ENCODE measurements at places on chromosomes 11 and 22.

DNA sequence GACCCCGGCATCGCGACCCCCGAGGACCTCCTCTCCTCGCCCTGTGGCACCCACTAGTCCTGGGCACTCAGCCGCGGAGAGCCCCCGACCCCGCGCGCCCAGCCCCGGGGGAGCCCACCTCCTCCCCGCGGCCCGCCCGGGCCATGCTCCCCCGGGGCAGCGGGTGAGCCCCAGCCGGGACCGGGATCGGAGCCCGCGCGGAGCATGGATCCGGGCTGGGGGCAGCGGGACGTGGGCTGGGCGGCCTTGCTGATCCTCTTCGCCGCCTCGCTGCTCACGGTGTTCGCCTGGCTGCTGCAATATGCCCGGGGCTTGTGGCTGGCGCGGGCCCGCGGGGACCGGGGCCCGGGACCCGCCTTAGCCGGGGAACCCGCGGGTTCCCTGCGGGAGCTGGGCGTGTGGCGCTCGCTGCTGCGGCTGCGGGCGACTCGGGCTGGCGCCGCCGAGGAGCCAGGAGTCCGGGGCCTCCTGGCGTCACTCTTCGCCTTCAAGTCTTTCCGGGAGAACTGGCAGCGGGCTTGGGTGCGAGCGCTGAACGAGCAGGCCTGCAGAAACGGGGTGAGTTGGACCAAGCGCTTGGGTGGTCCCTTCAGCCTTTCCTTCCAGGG is 498 bp downstream of the C2CD2L start:
- no peak for DNase-seq

GRCh38 chr11:129701706-129702105 is 113.9 kb upstream of the TMEM45B start:
- no peak for DNase-seq

DNA sequence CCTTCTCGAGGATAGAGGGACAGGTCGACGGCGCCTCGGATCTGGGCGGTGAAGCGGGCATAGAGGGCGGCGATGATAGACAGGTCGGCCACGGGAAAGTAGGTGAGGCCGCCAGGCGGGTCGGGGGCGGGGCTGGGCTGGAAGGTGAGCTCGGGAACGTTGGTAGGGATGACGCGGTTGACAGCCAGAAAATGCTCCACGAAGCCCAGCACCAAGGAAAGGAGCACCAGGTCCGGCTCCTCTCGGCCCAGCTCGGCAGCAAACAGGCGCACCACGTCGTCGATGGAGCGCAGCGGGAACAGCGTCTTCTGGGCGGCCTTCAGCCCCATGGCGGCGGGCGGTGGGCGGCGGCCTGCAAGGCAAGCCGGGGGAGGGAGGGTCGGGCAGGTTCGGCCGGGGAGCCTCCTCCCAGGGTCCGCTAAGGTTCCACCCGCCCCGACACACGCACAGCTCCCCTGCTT is 540 bp downstream of the MEN1 start:
- no peak for DNase-seq

- no peak for DNase-seq
Observed at GRCh38 chr11:64090806-64091516, 55.2 kb downstream of the FLRT1 start.

DNA sequence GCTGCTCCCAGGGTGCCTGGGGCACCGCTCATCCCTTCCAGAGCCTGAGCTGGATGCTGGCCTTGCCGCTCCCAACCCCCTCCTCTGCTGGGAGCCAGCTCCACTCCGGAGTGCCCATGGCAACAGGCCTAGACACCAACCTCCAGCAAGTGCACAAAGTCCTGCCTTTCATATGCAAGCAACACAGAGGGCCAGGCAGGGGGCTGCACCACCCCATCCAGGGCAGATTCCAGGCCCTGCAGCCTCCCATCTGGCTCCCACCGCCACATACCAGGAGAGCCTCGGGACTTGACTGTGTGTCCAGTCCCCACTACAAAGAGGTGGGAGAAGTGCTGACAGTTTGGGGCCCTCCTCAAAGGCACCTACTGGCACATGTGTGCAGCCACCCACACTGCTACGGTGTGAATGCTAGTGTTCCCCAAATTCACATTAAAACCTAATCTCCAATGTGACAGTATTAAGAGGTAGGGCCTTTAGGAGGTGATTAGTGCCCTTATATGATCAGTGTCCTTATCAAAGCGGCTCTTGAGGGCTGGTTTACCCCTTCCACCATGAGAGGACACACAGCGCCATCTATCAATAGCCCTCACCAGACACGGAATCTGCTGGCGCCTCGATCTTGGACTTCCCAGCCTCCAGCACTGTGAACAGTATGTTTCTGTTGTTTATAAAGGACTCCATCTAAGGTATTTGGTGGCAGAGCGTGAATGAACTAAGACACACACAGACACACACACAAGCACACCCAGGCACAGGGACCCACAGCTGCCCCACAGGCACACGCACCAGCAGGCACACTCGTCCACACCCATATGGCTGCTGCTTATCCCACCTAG is 16.2 kb downstream of the ARVCF start:
- no peak for DNase-seq

GRCh38 chr11:65180877-65181568 is 705 bp upstream of the CAPN1 start:
- DNase-seq: peak; percentile 16

DNA sequence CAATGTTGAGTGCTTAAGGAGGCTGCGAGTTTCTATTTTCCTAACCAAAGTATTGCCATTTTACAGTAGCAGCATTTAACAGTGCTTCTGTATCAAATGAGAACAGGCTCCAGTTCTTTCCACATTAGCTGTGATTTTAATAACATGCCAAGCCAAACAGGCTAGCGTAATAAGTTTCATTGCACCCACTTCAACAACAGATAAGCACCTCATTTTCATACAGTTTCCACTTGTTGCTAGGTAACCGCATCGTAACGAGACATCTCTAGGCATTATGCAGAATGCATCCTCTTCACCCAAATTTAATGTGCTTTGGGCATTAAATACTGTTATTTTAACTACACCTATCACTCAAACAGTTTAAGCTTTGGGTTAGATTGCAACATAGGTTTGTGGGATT is 79.0 kb downstream of the CADM1 start:
- no peak for DNase-seq

- DNase-seq: no peak
Observed at GRCh38 chr11:14583252-14584034, 60.2 kb upstream of the PDE3B start.

DNA sequence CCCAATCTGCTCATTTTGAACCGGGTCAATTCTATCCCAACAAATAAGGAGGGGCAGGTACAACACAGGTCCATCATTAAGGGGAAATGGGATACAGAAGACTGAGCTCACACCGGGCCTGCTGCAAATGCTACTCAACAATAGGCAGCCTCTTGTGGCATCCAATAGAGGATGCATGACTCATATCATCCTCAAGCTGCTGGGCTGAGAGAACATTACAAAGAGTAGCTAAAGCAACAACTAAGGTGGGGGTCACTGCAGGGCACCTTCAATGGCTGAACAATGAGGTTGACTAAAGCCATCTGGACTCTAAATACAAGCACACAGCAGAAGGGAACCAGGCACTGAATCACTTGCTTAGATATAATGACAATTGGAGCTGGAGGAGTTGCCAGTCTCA is 130.1 kb upstream of the SYN3 start:
- DNase-seq: no peak

- DNase-seq: no peak
Observed at GRCh38 chr22:49827271-49827852, 311 bp downstream of the BRD1 start.

DNA sequence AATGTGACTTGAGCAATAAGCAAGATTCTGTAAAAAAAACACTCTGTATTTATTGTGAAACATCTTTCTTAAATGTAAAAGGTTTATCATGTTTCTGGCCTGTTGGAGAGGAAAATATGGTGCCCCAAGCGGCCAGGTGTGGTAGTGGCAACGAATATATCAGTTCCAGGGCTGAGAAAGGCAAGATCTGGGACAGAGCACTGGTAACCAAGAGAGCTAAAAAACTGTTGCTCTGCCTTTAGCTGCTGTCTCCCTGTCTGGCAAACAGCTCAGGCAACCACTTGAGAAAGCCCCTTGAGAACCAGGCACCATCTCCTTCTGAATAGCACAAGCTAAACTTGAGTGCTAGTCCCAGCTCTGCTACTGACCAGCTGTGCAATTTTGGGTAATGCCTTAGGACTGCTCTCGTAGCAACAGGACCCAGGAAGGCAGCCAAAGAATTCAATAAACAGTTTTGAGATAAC is 129.9 kb downstream of the KCNC1 start:
- DNase-seq: no peak

DNA sequence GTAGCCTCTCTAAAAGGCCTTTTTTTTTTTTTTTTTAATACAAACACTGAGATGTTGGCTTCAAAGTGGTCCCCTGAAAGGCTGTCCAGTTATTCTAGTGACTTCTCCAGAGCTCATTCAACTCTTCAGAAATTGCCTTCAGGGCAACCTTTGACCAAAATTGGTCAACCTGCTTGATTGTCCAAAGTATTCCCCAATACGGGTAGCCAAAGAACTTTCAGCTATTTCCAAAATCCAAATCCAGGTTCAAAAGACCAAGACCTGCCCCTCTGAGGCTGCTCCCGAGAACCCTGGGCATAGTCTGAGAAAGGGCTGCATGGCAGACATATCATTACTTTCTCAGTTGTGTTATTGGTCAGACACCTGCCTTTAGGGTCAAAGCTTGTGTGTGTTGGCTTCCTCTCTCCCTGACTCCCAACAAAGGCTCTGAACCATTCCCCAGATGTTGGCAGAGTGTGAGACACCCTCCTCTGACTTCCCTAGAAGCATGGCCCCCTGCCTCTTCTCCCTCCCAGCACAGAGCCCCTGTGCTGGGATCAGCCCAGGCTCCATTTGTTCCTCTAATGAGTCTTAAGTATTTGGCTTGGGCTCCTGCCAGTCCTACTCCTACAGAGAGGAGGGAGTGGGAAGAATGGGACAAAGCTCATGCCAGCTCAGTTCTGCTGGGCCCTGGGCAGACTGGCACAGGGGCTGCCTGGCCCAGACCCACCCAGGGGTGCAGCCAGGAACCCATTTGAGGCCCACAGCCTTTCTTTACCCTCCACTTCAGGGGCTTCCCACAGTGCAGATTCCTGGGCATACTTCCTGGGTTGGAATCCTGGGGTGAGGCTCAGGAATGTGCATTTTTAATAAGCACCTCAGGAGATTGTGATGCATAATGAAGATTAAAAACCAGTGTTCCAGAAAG is 30.3 kb downstream of the TNKS1BP1 start:
- no peak for DNase-seq

GRCh38 chr11:1732418-1733008 is 17.9 kb downstream of the IFITM10 start:
- DNase-seq: no peak

- no peak for DNase-seq
Observed at GRCh38 chr11:36098087-36098486, 154.2 kb downstream of the LDLRAD3 start.

GRCh38 chr11:69828971-69829344 is 9.7 kb upstream of the FGF3 start:
- no peak for DNase-seq

- no peak for DNase-seq
Observed at GRCh38 chr11:15714641-15715399, 600.1 kb downstream of the INSC start.

- no peak for DNase-seq
Observed at GRCh38 chr22:31170971-31171370, 11.0 kb downstream of the RNF185 start.

GRCh38 chr11:61777234-61778090 is 14.9 kb downstream of the TMEM258 start:
- peak; percentile 55 for DNase-seq

DNA sequence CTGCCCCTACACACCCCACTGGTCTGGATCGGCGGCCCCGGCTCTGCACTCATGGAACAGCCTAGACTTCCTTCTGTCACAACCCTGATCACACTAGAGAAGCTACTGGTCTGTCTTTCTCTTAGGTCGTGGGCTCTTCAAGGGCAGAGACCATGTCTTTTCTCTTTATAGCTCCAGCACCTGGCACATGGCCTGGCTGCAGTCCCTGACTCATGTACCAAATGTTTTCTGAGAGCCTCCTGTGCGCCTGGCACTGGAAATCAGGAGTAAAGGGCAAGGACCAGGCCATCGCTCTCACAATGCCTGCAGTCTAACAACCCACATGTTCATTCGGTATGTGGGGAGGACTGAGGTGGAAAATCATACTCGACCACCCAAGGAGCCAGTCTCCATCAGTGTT is 7.5 kb downstream of the ASCC2 start:
- no peak for DNase-seq

- no peak for DNase-seq
Observed at GRCh38 chr22:20063271-20064139, 16.5 kb upstream of the DGCR8 start.

DNA sequence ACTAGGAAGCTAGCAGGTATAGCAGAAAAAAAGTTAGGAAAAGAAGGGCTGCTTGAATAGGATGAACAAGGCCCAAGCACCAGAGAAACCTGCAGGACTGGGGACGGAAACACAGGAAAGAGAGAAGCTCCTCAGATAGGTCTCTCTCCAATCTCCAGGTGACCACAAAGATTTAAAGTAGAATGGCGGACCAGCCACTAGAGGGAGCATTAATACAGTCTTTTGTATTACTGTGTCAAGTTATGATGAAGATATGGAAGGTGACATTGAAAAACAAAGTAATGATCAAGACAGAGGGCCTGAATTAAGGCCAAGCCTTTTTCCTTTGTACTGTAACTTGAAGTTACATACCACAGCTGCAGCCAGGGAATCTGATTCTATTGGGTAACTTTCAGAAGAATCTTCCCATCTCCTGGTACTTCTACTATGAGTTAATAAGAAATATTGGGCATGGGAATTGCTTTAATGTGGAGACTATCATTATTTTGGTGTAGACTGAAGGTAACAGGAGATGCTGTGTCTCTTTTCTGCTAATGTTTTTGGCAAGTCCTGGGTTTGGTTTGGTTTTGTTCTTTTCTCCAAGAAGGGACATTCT is 33.8 kb downstream of the OR2AG2 start:
- peak; percentile 42 for DNase-seq

- no peak for DNase-seq
Observed at GRCh38 chr11:58575377-58576020, at the start of gene LPXN. Gene LPXN (minus strand): TSS chr11:58575856. CDS start chr11:58575772, 84 bp downstream.

DNA sequence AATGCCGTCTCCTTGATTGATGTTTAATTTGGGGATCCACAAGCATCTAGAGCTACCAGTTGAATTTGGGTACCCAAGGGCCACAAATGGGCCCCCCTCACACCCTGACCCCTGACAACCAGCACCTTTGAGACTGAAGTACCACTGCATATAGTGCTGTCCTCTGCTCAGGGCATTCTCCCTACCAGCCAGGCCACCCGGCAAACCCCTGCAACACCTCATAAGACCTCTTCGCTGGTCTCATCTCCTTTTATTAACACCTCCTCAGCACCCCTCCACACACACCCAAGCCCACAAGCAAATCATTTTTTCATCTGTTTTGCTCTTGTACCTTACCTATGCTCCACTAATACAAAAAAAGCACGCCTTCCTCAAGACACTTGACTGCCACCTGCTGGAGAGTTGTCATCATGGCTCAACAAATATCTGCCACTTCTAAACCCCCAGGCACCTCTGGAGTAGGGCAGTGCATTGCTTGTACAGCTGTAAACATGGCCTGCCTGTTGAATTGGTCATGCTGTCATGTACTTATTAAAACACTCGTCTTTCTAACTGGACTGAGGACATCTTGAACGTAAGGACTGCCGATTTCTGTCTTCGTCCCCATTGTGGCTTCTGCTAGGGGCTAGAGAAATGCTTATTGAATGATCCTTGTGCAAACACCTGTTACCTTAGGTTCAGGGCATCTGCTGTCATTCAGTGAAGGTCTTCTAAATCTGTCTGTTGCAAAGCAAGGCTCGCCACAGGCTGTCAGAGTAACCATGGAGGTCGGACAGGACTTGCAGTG is 66.5 kb downstream of the BMAL1 start:
- peak; percentile 58 for DNase-seq
